ENCODE measurements at places on chromosomes 2 and 18.

GRCh38 chr18:26405190-26405801 lies 143.1 kb downstream of the KCTD1 start:
- no peak for DNase-seq

GRCh38 chr18:61893971-61894750 lies 1.4 kb upstream of the RNF152 start:
- DNase-seq: peak; percentile 77

- DNase-seq: no peak
Measured at GRCh38 chr2:68104111-68104835, 41.5 kb upstream of the C1D start.

DNA sequence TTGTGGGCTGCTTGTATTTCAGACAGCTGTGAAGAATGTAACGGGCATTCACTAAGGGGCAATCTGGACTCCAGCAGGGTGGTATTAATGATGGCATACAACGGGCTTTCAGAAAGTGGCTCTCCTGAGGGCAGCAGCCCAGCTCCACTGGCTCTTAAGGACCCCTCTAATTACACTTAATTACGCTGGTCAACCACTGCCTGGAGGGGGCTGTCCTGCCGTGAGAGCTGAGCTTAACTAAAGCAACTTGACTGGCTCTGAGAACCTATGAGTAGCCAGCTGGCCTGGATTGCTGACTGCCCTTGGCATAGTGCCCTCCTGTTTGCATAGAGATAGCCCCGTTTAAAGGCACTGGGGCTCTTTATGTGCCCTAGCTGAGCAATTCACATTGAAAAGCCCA lies 3.8 kb downstream of the LIPG start:
- DNase-seq: no peak

DNA sequence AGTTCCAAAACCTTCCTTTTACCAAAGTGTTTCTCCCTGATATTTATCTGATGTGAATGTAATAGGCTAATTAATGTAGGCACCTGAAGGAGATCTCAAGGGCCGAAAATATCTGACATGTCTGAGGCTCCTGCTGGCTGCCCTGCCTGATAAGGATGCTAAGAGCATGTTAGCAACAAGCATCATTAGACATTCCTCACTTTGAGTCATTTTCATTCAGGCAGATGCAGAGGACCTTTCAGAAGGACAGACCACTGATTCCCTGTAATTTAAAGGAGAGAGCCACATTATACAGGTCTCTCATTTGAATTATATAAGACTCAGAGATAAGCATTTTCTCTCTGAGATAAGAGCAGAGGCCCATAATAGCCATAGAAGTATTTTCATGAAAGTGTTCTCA lies 222.4 kb upstream of the NCKAP5 start:
- no peak for DNase-seq

DNA sequence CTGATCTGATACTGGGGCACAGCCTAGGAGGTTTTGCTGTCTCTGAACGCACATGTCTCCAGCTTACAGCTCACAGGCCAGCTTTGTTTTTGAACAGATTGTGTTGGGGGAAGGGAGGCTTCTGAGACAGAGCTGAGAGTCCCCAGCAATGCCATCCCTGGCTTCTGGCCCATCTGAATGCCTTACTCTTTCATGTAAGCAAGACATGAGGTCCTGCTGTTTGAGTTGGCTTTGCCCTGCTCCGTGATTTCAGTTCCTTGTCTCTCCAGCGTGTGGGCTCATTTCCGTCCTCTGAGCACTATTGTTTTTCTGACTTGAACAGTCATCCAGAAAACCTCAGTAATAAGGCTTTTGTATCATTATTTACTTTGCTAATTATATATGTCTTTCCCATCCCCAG lies 194.9 kb upstream of the TNP1 start:
- no peak for DNase-seq

GRCh38 chr2:81658227-81658626 lies 1353.7 kb upstream of the LRRTM1 start:
- DNase-seq: no peak

- DNase-seq: no peak
Measured at GRCh38 chr18:3263132-3263700, 1.3 kb downstream of the MYL12B start.

- DNase-seq: no peak
Measured at GRCh38 chr2:8797682-8798081, 39.7 kb downstream of the KIDINS220 start.

DNA sequence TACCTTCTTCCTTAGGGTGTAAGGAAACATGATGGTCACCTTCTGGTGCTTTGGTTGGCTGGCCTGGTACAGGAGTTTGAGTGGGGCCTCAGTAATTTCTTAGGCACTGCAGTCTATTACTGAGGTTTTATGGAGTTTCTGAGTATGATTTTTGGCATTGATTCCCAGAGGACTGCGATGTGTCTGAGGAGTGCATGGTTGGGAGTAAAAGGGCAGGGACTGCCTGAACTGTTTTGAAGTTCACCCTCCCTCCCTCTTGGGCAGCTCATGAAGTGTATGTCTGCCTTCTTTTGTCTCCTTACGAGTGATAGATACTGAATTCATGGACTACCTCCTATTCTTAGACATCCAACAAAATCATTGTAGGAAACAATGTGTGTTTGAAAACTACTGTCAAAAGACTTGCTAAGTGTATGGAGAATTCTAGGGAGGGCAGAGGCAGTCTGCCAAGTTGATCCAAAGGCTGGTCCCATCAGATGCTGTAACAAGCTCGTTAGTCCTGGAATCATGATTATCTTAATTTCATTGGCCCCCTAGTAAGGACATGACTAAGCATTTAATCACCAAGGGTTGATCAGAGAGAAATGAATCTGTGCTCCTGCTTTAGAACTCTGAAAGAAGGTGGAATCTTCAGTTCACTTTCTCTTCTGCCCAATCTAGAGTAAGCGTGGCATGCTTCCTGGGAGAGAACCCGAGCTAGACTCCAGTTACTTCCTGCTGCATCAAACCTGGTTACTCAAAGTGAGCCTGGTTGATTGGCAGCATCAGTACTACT lies 26.5 kb downstream of the LYPD6B start:
- no peak for DNase-seq

DNA sequence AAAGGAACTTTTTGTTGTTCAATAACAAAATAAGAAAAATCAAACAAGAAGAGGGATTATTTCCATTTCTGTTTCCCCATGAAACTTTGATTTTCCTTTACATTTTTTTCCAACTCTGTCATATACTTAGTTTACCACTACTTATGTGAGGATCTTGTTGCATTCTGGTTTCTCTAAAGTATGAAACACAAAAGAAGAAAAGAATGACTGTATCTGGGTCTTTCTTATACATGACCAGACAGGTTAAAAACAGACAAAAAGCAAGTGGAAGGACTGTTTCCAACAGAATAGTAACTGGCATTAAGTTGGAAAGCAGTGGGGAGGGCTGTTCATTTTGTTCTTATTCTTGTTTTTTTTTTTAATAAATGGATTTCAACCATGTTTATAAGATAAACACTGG lies 1207.8 kb upstream of the FAM98A start:
- DNase-seq: no peak

DNA sequence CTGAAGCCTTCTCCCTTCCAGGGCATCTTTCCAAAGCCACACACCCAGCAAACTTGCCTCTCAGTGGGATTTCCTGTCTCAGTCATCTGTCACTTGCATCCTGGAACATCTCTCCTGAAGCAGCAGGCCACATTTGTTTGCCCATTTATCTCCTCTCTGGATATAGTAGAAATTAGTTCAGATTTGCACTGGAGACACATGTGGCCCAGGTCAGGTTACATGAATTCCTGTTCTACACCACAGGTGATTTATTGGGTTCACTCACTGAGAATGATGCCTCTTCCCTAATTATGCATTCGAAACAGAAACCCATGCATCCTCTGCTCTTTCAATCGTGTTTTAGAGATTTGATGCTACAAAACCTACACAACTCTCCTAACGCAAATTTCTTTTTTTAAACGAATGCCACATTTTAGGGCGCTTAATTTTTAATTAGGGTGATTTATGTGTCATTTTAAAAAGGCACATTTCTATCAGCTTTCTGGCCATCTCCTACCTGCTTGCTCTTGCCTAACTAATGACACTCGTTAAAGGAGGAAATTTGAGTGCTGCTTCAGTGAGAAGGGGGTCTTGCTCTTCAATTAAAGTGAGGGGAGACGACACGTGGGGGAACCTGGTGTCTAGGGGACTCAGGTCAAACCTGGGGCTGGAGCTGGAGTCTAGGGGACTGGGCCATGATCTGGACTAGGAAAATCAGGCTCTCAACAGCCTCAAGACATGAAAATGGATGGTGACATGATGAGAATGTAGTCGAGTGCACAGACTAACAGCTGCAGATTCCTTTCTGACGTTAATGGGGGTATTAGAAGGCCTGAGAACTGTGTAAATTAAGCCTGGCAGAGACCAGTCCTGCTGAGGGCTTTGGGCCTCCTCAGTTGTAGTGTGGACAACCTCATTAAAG lies 221.4 kb downstream of the CLIP4 start:
- no peak for DNase-seq

- DNase-seq: no peak
Measured at GRCh38 chr2:101125374-101125773, 25.8 kb downstream of the TBC1D8 start.

DNA sequence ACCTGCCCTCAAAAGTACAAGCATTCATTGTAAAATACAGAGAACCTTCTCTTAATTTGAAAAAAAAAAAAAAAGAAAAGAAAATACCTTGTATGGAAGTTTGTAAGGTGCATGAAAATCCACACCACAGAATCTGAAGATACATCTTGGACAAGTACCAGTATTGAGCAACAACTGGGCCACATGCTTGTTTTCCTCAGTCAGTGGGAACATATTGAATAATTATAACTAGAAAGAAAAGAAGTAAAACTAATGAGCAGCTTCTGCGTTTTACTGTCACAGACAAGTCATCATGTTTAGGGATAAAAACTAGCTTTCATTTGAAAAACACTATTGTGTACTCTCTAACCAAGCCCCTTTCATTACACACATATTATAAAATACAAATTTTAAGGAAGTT lies 5.8 kb upstream of the PEX13 start:
- DNase-seq: no peak

DNA sequence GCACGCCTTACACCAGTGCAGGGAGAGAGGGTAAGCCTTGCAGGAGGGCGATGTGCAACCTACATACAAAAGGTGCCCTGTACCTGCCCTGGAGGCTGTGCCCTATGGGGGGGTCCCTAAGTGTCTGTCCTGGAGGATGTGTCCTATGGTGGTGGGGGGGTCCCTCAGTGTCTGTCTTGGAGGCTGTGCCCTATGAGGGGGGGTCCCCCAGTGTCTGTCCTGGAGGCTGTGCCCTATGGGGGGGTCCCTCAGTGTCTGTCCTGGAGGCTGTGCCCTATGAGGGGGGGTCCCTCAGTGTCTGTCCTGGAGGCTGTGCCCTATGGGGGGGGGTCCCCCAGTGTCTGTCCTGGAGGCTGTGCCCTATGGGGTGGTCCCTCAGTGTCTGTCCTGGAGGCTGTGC lies 216.6 kb downstream of the HDAC4 start:
- no peak for DNase-seq

DNA sequence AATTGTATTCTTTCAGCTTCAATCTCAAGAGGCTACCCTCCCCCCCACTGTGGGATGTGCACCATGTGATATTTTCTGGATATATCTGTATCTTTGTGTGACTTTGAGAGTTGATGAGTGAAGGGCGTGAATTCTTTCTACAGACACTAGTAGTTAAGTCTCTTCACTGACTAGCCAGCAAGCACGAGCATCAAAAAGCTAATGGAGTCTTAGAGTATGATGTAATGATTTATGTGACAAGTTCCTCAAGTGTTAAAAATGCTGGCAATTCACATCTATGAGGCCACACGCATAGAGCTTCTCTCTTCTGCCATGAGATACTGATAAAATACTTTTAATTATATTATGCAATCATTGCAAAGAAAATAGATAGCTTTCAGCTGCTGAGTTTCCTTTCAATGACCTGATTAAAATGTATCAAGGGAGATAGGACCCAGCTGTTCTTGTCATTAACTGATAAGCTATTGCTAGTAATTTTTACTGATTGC lies 304.8 kb downstream of the TRIB2 start:
- no peak for DNase-seq

- no peak for DNase-seq
Measured at GRCh38 chr2:170530803-170531564, 184.2 kb upstream of the SP5 start.

- DNase-seq: peak; percentile 46
Measured at GRCh38 chr18:79902075-79902474, 49.4 kb downstream of the SLC66A2 start.

DNA sequence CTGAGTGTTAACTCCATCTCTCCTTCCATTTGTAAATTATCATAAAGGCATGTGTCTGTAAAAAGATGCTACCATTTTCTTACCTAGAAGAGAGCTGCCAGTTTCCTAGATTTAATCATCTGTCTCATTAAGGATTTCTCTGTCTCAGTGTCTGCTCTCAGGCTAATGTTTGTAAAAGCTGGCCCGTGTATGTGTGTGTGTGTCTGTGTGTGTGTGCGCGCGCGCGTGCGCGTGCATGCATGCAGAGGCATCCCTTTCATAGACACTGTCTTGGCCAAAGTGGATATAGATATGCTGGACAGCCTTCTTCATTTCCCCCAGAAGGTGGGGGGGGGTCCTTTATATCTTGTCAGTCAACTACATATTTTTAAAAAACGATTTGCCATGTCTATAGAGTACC lies 18.9 kb downstream of the MGAT5 start:
- no peak for DNase-seq

DNA sequence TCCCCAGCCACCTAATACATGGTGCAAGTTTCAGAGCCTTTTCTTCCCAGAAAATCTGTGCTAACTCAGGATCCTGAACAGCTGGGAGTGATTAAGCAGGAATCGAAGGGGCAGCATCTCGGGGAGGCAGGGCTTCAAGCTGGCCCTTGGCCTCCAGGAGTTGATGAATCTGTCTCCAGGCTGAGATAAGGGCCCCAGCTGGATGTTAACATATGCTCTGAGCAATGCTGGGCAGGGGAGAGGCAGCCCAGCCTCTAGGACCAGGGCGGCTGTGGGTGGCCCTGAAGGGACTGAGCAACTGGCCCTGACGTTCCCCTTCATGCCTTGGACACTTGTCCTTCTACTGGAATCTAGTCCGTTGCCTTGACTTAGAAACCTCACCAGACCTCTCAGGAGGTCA lies 84.1 kb upstream of the EPC2 start:
- no peak for DNase-seq

DNA sequence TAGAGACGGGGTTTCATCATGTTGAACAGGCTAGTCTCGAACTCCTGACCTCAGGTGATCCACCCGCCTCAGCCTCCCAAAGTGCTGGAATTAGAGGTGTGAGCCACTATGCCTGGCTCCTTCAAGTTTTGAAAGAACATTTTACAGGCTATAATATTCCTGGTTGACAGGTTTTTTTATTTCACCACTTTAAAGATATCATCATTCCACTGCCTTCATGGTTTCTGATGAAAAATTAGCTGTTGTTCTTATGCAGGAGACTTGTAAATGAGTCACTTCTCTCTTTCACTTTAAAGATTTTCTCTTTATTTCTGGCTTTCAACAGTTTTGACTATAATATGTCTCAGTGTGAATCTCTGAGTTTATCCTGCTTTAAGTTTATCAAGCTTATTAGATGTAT lies 7.9 kb upstream of the ARPC2 start:
- DNase-seq: no peak

DNA sequence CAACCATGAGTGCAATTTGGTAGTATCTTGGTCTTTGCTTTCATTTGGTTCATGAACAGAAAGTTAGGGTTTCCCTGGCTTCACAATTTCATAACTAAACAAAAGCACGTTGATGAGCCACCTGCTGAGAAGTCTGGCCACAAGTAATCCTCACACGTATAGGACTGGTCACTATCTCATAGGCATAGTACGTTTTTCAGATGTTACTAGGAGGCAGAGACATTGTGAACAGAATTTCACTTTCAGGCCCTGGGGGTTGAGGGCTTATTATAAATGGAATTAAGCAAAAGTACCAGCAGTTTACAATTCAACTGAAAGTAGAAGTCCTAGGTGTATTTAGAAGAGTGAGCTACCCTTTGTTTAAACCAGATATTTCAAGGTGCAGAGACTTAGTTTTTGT lies 277.1 kb downstream of the ALPK2 start:
- DNase-seq: no peak
